ENCODE measurements at places on chromosomes 1 and 21.

- DNase-seq = no peak
Observed at GRCh38 chr1:99704356-99704816, 58.5 kb downstream of the PALMD start.

DNA sequence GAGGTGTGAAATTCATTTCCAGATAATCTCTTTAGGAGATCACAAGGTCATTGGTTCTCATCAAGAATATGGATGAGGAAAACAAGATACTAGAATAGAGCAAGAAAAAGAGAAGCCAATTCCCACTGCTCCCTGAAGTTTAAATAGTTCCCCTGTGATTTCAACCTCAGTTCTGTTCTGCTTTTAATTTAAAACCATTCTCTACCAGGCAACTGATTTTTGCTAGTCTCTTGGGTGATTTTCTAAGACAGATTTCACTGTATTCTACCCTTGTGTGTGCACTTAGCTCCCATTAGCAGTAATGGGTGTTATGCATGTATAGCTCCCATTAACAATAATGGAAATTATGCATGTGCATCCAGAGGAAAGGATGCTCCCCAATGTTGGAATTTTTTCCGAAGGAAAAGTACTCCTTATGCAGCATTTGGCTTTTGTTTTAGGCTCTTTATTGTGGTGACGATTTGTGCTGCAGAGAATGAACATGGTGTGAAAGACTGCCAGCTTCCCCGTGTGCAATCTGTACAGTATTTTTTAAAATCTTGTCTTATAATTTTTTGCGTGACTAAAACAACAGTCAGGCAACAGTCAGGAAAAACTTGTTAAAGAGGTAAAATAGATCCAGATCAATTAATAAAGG, 144.0 kb upstream of the ZRANB2 start:
- DNase-seq = no peak

DNA sequence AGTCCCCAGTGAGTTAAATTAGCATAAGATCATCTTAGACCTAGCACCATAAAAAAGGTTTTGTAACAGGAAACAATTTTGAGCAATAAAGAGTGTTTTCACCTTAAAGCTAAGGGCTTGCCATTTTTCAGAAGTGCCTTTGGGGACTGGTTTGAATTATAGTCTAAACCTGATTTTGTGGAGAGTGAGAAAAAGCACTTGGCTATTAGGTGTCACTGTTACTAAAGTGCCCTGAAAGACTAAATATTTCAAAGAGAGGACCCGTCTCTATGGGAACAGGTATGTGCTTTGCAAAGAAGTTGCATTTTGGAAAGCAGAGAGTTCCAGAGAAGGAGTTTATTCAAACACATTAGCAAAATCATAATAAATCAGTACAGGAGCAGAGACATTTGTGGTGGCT, 9.1 kb downstream of the NTNG1 start:
- no peak for DNase-seq

GRCh38 chr21:45152265-45152746, 77.9 kb downstream of the ADARB1 start:
- peak; percentile 67 for DNase-seq

DNA sequence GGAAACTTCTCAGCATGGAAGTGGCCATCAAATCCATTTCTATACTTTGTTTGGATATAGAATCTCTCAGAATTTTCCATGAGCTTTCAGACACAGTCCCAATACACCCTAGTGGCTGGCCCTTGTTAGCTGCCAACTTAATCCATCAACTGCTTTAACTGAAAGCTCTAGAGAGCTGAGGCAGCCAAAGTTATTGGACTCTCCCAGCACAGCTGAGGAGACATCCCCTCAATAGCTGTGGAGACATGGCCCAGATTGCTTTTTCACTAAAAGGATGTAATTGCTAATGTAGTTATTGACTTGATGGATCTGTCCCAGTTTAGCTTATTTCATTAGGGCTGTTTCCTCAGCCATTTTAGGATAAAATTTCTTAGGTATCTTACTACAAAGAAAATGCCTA, 94.8 kb upstream of the PRMT6 start:
- DNase-seq = no peak

DNA sequence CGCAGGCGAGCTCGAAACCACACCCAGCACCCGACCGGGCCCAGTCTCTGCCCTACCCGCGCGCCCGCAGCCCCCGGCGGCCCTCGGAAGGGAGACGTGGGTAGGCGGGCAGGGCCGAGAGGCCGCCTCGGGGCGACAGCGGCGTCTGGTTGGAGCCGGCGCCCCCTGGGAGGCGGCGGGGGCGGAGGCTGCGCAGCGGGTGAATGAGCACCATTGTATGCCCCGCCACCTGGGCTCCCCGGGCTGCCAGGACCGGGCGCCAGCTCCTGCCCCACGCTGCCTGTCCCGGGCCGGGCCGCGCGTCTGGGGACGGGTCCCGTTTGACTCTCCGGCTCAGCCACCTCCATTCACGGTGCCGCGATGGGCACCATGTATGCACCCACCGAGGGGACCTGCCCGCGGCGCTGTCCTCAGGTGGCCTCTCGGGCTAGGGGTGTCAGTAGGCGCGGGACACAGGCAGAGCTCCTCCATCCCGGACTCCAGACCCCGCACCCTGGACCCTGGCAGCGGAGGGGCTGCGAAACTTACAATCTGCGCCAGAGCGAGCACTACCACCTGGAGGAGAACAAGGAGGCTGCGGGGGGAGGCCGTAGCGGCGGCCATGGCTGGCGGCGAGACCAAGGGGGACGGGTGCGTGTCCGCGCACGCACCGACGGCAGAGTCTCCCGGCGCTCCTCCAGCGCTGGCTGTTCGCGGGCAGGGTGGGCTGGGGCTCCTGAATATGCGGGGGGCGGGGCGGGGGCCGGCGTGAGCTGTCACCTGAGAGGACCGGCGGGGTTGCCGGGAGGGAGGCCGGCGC, at the start of gene COL9A2:
TSS of gene COL9A2 (minus strand) at position 692 of the 799 bp plus-strand sequence. CDS start at position 603, 89 bp downstream.
- DNase-seq = peak; percentile 59

GRCh38 chr1:59332983-59333382, 36.1 kb downstream of the FGGY start:
- no peak for DNase-seq

DNA sequence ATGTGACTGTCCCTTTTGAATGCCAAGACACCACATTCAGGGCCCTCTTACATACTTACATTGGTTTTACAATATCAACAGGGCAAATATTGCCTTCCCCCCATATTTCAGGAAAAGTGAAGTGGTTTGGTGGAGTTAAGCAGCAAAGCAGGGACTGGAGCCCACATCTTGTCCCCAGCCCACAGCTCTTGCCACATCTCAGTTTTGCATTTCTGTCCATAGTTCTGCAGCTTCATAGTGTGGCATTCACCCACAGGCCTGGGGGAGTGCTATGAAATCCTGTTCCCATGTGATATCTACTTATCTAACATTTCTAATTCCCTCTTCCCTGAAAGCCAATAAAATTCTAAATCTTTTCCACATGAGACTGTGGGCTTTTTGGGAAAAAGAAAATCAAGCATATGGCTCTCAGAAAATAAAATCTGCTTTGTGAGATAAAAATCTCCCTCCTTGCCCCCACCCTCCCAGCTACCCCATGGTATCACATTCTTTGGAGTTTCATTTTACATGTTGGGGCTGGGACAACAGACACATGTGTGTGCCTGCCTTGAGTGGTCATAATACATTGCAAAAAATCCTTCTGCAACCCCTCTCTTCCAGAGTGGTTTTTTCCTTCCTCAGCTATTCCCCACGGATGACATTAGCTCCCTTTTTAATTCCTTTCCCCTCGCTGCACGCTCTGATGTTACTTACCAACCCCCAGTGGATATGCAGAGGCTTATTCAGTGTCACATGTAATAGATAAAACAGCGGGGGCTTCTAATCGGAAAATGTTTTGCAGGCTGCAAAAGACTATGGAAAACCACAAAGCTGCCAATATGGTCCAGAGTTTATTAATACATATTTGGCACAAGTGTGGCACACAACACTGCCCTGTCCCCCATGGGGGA, 20.5 kb upstream of the CD2 start:
- no peak for DNase-seq

- no peak for DNase-seq
Observed at GRCh38 chr1:88224906-88225305, 459.2 kb upstream of the PKN2 start.

- DNase-seq = no peak
Observed at GRCh38 chr21:38851101-38851500, 45.4 kb downstream of the ETS2 start.

DNA sequence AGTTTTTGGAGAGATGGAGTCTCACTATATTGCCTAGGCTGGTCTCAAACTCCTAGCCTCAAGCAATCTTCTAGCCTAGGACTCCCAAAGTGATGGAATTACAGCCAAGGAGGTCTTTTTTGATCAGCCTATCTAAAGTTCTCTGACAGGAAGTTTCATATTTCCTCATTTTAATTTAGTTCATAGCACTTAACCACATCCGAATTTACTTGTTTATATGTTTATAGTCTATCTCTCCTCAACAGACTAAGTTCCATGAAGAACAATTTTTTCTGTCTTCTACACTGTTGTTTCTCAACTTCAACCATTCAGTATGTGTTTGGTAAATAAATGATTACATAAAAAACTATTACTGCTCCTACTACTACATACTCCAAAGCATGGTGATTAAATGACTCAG, 47.9 kb downstream of the GON4L start:
- DNase-seq = no peak

DNA sequence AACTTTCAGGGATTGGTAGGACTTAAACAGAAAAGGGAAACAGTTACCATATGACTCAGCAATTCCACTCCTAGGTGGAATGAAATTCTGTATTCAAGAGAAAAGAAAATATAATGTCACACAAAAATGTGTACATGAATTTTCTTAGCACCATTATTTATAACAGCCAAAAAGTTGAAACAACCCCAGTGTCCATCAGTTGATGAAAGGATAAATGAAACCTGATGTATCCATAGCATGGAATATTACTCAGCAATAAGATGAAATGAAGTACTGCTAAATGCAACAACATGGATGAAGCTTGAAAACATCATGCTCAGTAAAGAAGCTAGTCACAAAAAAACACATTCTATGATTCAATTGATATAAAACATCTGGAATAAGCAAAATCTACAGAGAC, 15.5 kb downstream of the EEIG2 start:
- no peak for DNase-seq

DNA sequence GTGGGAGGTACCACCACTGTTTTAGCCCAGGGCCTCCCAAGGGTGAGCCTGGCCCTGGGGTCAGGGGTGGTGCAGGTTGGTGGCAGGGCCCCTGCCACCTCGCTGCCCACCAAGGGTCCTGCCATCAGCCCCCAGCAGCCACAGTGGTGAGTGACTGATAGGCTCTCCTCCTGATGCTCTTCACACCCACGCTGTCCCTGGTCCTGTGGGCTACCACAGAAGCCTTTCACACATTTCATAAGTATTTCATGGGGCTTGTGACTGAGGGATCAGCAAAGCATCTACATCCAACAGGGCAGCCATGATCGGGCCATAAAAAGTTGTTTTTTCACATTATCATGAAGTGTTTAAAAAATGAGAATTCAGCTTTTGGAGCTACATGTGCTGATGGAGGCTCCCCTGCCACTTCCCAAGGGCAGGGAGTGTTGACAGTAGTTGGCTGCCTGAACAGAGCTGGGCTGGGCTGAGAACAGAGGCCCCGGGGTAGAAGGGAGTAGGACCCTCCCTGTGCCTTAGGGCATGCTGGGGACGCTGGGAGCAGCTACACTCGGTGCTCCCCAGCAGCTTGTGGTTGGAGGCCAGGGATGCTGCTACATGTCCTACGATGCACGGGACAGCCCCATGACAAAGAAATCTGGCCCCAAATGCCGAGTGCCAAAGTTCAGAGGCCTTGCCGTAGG, 73.1 kb upstream of the TMEM51 start:
- DNase-seq = no peak

GRCh38 chr1:98849969-98850636, 154.6 kb downstream of the PLPPR5 start:
- no peak for DNase-seq

GRCh38 chr1:162327144-162327787, 49.4 kb downstream of the SPATA46 start:
- no peak for DNase-seq

- DNase-seq = peak; percentile 31
Observed at GRCh38 chr1:232629250-232630046, 485 bp downstream of the SIPA1L2 start.

GRCh38 chr1:161824618-161825017, 58.5 kb downstream of the ATF6 start:
- DNase-seq = no peak

DNA sequence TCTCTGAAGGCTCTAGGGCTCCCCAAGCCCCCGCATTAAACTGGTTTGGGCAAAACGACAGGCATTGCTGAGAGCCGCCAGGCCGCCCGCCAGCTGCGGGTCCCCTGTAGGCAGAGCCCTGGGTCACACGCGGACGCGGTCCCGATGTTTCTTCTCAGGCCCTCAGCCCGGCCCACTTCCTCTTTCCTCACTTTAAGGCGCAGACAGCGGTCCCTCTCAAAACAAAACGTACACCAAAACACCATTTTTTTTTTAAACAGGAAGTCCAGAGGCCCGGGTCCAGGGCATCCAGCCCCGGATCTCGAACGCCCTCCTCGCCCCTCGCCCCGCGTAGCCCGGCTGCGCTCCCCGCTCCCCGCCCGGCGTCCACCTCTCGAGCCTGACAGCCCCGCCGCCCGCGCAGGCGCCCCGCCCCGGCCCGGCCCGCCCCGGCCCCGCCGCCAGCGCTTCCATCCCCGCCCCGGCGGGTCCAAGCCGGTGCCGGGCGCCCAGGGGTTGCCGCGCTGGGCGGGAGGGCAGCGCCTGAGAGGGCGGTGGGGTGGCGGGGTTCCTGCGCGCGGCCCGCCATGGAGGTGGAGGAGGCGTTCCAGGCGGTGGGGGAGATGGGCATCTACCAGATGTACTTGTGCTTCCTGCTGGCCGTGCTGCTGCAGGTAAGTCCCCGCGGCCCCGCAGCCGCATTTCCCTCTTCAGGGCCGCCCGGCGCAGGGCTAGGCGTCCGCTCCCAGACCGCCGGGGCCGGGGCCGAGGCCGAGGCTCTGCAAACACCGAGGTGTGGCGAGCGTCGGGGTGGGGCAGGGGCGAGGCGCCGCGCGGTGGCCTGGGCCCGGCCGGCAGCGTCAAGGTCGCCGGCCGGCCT, at the start of gene SLC22A15:
TSS of gene SLC22A15 (plus strand) at position 452 of the 859 bp plus-strand sequence. CDS start at position 567, 115 bp downstream.
- DNase-seq = peak; percentile 43

DNA sequence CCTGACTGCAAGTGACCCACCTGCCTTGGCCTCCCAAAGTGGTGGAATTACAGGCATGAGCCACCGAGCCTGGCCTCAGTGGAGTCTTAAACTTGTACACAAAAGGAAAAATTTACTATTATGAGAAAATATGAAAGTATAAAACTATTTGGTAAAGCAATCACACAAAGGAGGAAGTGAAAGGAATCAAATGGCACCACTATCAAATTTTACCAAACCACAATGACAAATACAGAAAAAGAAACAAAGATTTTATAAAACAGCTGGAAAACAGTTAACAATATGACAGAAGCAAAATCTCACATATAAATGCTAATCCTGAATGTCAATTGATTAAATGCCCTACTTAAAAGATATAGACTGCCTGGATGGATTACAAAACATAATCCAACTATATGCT, 42.1 kb upstream of the NEGR1 start:
- no peak for DNase-seq

- DNase-seq = no peak
Observed at GRCh38 chr1:157105298-157105987, 5.8 kb upstream of the ETV3L start.

GRCh38 chr1:40267767-40268187, 9.7 kb downstream of the ZMPSTE24 start:
- DNase-seq = no peak

- peak; percentile 27 for DNase-seq
Observed at GRCh38 chr1:25118546-25118945, 113.8 kb downstream of the SYF2 start.

Measured in stimulated activated CD4-positive, alpha-beta T cell treated with anti-CD3 and anti-CD28 coated beads, Interleukin-2, amount 100 ng/mL, for 24 hours (primary cell).